ENCODE measurements at places on chromosomes 4 and X. TPM values are rescaled to one million over a fixed set of nuclear protein-coding genes. Genes with fewer than 3 reads are reported as not detected.

Gene EFNB1
- total RNA-seq: 23.7 TPM

DNA sequence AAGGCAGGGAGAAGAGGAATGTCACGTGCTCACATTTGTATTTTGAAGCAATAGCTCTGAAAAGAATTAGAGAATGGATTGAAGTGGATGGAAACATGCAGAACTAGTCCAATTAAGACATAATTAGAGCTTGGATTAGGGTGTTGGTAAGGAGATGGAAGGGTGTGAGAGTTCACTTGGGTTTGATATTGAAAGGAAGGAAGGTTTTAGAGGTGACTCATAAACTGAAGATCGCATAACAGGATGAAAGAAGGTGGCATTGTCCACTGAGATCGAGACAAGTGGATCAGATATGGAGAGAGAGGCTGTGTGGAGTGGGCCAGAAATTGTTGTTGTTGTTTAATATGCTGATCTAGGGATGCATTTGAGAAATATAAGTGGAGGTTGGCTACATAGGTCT lies 244.0 kb upstream of the SMIM31 start:
- no peak for DNase-seq

GRCh38 chr4:88178626-88179231 lies 20.3 kb upstream of the ABCG2 start:
- no peak for DNase-seq

- DNase-seq: no peak
Measured at GRCh38 chrX:16832301-16832700, 37.9 kb downstream of the RBBP7 start.

Data from right atrium auricular region (tissue), 2 donors.